ENCODE measurements at places on chromosomes 11 and 22.

GRCh38 chr11:104462341-104462740 lies 298.4 kb upstream of the PDGFD start:
- no peak for DNase-seq

DNA sequence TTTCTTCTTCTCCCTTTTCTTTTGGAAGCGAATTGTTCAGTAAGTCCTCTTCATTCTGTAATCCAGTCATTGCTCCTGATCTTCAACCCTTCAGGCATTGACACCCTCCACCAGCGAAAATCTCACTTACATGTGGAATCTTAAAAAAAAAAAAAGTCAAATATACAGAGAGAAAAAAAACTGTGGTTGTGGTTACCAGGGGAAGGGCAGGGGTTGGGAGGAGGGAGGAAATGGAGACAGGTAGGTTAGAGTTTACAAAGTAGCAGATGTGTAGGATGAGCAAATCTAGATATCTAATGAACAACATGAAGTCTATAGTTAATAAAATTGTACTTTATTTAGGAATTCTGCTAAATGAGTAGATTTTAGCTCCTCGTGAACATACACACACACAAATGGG lies 17.7 kb upstream of the TMEM123 start:
- DNase-seq = no peak

- DNase-seq = no peak
Measured at GRCh38 chr11:117647872-117648271, 149.1 kb downstream of the DSCAML1 start.

- no peak for DNase-seq
Measured at GRCh38 chr11:59669611-59670009, 773 bp upstream of the PATL1 start.

- DNase-seq = peak; percentile 76
Measured at GRCh38 chr11:126059238-126059781, 3.4 kb downstream of the CDON start.

GRCh38 chr11:21119411-21119810 lies 450.0 kb downstream of the NELL1 start:
- no peak for DNase-seq

Data from ecto neural progenitor cell (in vitro differentiated cells).